Inflammatory macrophage (primary cell): ENCODE measurements at places on chromosomes 11 and 22.

DNA sequence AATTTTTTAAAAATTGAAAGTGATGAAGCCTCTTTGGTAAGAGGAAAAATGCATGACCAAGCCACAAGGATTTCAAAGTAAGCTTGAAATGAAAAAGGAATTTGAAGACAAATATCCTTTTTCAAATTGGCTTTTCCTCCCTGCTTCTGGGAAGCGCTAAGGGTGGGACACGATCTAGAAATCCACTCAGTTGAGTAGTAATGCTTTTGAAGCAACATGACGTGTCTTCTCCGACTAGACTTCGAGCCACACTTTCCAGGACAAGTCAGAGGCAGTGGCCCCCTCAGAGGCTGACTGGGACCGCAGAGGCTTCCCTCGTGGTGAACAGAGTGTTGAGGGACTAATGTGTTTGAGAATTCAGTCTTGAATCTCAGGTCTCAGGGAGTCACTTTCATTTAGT, 39.8 kb downstream of the KREMEN1 start:
- no peak for DNase-seq

DNA sequence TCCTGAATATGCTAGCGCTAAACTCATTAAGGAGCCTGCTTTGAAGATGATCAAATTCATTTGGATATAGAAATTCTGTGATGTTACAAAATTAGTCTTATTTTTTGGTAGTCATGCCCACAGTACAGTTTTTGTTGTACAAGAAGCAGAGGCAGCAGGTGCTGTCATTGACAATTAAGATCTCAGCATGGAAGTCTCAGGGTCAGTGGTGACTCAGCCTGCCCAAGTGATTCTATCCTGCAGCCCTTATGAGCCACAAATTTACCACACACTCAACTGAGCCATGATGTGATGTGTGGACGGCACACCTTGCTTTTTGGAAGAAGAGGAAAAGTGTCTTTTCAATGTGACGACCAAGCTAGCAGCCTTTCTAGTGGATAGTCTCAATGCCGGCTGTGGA, 153.6 kb upstream of the SORL1-AS1 start:
- no peak for DNase-seq

DNA sequence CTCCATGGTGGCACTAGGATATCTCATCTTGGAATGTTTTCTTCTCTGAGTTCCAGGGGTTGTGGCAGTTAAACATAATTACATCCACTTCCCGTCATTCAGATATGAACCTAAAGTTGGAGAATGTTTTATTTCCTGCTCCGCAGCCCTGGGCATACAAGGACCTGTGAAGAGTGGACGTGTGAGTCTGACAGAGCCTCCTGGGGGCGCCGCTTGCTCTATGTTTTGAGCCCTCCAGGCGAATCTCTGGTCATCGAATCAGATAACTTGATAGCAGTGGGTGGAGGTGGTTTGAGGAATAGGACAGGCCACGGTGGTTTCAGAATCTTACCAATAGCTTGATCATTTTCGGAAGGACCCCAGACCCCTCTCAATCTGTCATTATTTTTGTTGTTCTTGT, 174.2 kb downstream of the NTM start:
- no peak for DNase-seq

GRCh38 chr22:22156716-22157347, 87.8 kb upstream of the VPREB1 start:
- peak; percentile 81 for DNase-seq

- no peak for DNase-seq
Observed at GRCh38 chr11:76275446-76275845, 69.1 kb upstream of the WNT11 start.

- DNase-seq, result peak; percentile 15
Observed at GRCh38 chr11:128365044-128365443, 222.3 kb downstream of the ETS1 start.

- DNase-seq, result peak; percentile 54
Observed at GRCh38 chr11:75263944-75264349, 23.4 kb downstream of the TPBGL start.

GRCh38 chr11:129427376-129427775, 51.7 kb downstream of the BARX2 start:
- no peak for DNase-seq

- DNase-seq, result no peak
Observed at GRCh38 chr11:43558556-43559127, 121.9 kb upstream of the HSD17B12 start.

GRCh38 chr11:109972939-109973338, 120.3 kb upstream of the ZC3H12C start:
- peak; percentile 89 for DNase-seq

- DNase-seq, result no peak
Observed at GRCh38 chr11:114097832-114098231, 38.3 kb downstream of the ZBTB16 start.
